ENCODE measurements at places on chromosomes 1 and 21. TPM values are rescaled to one million over a fixed set of nuclear protein-coding genes. Genes with fewer than 3 reads are reported as not detected.

DNA sequence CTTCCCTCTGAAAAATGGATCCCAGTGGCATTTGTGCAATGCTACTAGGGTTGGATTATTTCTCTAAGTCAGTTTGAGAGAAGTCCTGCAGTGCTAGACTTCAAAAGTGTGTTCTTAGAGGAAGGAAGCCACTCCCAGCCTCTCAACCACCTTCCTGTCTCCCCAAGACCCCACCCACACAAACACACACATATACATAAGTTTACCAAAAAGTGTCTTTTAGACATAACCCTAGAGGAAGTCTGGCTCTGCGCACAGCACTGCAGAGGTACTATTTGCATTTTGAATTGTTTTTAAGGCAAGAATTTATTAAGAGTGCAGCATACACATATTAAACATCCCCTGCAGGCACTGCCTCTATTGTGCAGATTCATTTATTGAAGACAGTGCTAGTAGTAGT is 127.3 kb downstream of the HHIPL2 start:
- no peak for DNase-seq

DNA sequence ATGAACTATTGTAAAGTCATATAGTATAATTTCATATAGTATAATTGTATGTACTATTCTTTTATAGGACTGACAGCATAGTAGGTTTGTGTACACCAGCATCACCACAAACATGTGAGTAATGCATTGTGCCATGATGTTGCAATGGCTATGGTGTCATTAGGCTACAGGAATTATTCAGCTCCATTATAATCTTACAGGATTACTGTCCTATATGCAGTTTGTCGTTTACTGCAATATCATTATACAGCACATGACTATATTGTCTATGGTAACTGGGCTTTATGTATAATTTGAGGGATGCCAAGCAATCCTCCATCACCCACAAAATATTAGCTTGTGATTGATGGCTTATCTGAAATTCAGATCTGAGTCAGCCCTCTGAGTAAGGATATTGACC is 54.2 kb upstream of the PBX1 start:
- no peak for DNase-seq

DNA sequence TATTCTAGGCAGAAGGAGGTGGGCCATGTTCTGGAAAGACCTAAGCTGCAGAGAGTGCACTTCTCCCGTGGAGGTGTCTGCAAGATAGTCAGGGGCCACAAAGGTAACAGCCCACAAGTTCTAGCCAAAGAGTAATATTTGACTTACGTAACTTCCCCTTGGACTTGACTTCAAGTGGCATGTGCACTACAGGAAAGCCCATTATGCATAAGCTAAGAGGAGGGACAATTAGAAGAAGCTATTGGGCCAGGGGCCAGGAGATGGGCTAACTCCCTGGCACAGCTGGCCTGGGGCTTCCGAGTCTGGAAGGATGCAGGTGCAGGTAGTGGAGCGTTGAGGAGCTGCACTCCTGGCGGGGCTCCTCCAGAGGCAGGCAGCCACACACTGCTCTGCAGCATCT is 58.3 kb downstream of the ERG start:
- no peak for DNase-seq

- no peak for DNase-seq
Observed at GRCh38 chr1:100461222-100461621, 76.7 kb upstream of the GPR88 start.

DNA sequence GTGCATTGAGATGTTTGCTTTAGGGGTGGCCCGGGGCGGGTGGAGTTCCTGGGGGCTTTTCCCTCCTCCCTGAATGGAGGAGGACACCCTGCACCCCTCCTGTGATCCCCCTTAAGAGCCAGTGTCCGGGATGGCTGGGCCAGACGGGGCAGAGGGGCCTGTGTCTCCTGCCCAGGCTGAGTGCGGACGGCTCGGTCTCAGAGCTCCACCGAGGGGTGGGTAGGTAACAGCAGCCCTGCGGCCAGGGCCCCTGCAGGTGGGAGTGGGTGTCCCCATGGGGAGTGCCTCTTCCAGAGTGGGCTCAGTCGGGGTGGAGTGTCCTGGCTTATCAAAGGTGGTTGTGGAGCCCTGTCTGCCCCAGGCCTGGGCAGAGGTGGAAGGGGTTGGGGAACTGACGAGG is 23.1 kb downstream of the TP73 start:
- DNase-seq, result no peak

DNA sequence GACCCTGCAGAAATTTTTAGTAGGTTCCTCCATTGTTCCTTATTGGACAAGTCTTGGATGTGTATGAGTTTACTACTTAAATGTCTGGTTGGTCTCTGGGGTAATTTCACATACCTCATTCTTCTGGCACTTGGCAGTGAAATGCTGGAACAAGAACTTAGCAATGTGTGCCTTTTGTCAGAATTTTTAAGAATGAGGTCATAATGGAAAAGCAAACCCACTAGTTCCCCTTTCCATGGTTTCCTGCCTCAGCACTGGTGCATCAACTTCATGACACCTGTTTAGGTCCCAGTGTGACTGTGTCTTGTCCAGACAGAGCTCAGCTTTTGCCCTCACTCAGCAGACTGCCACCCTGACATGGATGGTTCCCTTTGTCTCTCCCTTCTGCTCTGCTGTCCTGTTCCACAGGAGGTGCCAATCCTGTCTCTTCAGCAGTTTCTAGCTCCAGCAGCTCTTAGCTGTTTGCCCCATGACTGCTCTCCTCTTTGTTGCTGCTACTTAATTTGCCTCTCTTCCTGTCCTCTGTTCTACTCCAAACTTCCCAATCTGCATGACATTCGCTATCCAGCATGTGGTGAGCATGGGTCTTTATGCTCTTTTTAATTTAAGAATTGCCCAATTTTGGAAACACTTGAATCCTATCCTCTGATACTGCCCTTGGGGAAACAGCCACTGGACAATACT is 135.6 kb downstream of the CYYR1 start:
- no peak for DNase-seq

DNA sequence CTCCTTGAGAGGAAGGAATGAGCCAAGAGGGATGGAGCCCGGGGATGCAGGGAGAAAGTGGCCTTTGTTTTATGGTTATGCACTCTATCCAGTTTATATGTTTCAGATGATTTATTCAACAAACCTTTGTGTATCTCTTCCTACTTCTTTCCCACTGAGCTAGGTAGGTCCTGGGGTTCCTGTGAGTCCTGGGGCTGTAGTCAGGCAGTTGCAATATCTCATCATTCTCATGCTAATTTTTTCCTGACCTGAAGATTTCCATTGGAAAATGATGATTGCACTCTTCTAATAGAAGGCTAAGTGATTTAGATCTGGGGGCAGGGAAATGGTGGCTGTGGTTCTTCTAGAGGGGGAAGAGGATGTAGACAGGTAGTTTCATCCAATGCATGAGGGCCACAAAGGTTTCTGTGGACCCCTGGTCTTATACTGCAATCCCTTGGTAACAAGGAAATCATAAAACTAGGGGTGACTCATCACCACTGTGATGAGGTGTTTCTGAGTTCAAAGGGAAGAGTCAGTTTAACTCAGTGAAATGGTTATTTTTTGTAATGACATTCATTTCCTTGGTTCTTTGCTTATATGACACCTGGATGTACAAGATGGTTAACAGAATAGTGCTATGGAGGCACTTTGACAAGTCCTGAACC is 20.2 kb downstream of the B3GALT5 start:
- DNase-seq, result no peak

- DNase-seq, result no peak
Observed at GRCh38 chr1:240967070-240967724, 355.2 kb upstream of the GREM2 start.

GRCh38 chr1:76053021-76053420 is 21.5 kb upstream of the ST6GALNAC3 start:
- no peak for DNase-seq

Gene NBPF26
- 24.8 TPM for total RNA-seq

Gene NHLH1
- total RNA-seq, result not detected

Gene SPRR4
- total RNA-seq, result not detected

Gene AUNIP
- total RNA-seq, result not detected

Gene TRIM67
- total RNA-seq, result not detected
